ENCODE measurements at places on chromosomes 3 and 15.
A peak's percentile ranks its signal among the peaks of the same experiment; 100 is the strongest.

GRCh38 chr3:52298149-52299098 lies 10.8 kb downstream of the GLYCTK start:
- peak; percentile 65 for DNase-seq

DNA sequence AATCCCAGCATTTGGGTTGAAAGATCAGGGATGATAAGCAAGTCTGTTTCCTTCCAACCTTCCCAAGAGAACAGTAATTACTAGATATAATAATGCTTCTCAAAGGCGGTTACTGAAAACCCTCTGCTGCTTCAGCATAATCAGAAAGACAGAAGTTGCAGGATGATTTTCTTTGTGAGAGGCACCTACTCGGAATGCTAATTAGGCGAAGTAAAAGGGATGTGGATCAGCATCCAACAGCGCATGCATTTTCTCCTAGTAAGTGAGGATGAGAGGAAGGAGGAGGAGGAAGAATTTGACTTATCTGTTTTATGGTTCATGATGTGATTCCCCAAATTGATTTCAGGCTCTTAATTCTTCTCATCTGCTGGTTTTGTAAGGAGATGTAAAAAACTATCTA lies 118.0 kb downstream of the CACNA2D3 start:
- DNase-seq: no peak

- DNase-seq: no peak
Measured at GRCh38 chr15:66105286-66106265, 148.0 kb downstream of the MEGF11 start.

DNA sequence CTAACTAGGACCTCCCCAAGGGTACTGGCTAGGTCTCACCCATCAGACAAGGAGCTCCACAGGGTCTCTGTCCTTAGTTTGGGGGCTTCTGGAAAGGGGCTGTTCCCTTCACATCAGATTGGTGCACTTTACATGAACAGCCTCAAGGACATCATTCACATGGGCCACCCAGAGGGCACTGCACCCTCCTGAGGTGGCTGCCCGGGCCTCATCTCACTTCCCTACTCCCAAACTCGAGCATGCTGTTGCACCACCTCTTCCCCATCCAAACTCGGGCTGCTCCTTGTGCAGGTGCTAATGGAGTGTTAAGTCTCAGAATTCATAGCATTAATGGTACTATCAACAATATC lies 48.1 kb downstream of the RAB11A start:
- no peak for DNase-seq

GRCh38 chr15:73621286-73621826 lies 11.8 kb downstream of the NPTN start:
- no peak for DNase-seq

DNA sequence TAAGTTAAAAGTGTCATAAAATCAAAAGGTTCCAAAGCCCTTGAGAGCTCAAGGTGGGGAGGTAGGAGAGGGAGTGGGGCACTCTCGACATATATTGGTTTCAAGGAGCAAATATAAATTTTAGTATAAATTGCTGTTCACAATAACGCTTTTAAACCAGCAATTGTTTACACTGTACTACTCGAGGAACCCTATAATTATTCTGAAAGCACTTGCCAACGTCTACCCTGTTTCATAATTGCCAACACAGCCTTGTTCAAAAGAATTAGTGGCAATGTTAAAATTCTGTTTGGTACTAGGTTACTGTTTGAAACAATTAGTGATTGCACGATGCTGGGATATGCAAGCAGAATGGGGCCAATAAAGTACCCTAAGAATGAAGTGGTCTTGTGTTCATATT lies 76.3 kb upstream of the ICE2 start:
- DNase-seq: no peak
